ENCODE measurements at places on chromosomes 11 and 22.

- no peak for DNase-seq
Observed at GRCh38 chr11:27409742-27410141, 46.7 kb upstream of the CCDC34 start.

DNA sequence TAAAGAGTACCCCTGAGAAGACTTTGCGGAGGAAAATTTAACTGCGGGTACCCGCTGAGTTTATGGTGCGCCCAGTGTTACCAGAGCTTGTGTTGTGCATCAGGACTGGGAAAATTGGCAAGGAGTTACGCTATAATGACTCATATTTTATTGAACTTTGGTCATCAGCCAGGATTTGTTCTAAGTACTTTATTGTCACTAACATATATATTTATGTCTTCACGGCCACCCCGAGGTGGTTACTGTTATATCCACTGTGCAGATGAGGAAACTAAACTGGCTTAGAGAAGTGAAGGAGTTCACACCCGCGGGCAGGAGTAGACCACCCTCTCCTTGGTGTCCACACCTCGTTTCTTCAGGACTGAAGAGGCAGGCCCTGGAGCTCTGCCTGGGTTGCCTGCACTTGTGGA is 667 bp downstream of the ACCS start:
- DNase-seq = peak; percentile 26

GRCh38 chr11:121741351-121741760 is 288.6 kb upstream of the SORL1-AS1 start:
- DNase-seq = no peak

DNA sequence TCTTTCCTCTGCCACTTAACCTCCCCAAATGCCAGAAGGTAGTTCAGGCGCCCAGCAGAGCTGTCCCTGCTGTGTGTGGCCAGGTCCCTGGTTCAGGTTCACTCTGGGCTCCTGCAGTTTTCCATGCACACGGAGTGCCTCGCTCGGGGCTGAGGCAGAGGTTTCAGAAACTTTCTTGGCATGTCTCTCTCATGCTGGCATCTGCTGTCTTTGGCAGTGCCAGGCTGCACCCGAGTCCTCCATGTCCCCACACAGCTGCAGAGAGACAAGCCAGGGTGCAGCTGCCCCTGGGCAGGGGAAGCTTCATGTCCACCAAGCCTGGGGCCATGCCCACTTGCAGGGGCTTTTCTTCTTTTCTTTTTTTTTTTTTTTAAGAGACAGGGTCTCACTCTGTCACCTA is 7.0 kb upstream of the NEFH start:
- DNase-seq = no peak

DNA sequence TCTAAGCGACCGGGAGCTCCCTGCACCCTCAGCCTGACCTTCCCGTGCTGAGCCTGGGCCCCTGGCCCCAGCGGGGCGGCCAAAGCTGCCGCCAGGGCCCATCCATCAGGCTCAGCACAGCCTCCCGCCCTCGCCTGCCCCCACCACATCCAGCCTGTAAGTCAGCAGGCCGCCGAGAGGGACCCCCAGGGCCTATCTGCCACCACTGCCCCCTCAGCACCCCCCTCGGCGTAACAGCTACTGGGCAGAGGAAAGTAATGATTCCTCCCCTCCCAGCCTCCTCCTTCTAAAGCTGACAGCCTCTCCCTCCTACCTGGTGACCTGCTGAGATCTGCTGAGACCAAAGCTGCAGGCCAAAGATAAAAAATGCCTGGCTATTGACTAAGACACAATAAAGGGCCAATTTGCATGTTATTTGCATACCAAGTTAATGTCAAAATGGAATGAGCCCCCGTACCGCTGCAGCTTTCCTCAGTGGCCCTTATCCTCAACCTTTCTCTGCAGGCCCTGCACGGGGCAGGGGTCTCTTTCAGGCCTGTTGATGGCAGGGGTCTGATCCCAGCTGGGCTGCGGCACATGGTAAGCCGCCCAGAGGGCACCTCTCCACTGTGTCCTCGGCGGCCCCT is 51.6 kb downstream of the RPUSD4 start:
- no peak for DNase-seq

GRCh38 chr11:70338594-70338993 is 59.7 kb upstream of the CTTN start:
- DNase-seq = no peak
